GOT3 (cell line): ENCODE measurements at places on chromosomes 4 and X.

DNA sequence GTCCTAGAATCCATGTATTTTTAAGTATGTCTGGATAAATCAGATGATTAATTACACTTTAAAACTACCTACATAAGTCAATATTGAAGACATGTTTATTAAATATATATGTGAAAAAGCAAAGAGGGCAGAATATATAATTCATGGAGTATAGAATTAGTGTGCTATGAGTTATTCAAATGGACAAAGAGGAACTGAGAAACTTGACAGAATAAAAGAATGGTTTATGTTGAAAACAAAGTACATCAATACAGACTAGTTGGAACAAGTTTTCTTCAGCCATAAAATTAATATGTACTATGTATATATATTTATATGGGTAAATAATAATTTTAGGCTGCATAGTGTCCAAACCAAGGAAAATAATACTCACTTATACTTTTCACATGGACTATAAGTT, 173.5 kb downstream of the NPFFR2 start:
- no peak for DNase-seq

GRCh38 chr4:159269116-159269515, 166.2 kb downstream of the RAPGEF2 start:
- no peak for DNase-seq

- no peak for DNase-seq
Observed at GRCh38 chr4:175716961-175717360, 95.1 kb downstream of the GPM6A start.

DNA sequence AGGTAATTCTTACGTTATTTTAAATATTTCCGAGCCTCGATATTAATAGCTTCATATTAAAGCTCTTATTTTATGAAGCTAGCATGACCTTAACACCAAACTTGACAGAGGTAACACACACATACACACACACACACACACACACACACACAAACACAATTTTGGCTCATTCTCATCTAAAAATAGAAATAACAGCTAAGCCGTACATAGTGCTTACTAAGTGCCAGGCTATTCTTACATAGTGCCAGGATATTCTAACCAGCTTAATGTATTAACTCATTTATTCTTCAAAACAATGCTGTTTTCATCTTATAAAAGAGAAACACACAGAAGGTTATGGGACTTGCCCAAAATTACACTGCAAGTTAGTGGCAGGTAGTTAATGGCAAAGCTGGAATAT, 87.0 kb upstream of the BLTP1 start:
- DNase-seq: no peak

- no peak for DNase-seq
Observed at GRCh38 chr4:94221916-94222315, 14.3 kb downstream of the SMARCAD1 start.

DNA sequence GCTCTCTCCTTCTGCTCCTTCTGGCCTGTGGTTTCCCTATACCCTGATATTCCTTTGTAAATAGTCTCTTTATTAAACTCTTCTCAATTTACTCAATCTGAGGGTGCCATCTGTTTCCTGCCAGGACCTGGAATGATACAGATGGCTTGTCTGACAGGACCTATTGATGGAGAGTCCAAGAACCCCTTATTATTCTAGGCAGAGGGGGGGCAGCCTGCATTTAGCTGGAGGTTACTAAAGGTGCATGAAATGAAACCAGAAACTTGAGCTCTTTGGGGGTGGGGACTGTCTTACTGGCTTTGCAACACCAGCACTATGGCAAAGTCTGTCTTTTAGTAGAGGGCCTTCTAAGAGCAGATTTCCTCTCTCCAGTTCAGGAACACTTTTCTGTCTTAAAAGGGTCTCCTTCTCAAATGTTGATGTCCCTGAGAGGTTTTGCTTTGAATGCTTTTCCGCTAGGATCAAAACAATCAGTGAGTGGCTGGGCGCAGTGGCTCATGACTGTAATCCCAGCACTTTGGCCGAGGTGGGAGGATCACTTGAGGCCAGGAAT, 162.5 kb upstream of the MED14 start:
- no peak for DNase-seq

- DNase-seq: no peak
Observed at GRCh38 chr4:180630012-180630665, 1613.1 kb upstream of the TENM3 start.

DNA sequence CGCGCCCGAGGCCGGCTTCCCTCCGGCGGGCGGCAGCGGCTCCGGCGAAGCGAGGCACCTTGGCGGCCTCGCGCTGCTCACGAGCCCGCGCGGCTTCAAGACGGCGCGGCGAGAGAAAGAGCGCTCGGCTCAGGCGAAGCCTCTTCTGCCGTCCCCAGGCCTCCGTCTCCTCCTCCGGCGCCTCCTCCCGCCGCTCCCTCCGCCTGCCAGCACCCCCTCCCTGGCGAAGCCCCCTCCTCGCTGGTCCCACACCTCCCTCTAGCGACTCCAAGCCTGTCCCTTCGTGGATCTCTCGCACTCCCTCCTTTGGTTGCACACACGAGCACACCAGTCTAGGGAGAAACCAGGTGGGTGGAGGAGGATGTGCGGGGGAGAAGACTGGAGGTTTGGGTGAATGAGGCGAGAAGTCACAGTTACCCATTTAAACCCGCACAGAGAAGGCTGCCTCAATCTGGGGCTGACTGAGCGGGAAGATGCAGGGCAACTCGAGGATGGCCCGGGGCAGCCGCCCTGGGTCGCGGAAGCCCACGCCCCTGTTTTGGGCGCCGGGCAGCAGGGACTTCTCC, at the start of gene CAMK2D:
TSS of gene CAMK2D (minus strand) at position 119 of the 566 bp plus-strand sequence. CDS start 670 bp downstream, outside the sequence.
- peak; percentile 21 for DNase-seq

DNA sequence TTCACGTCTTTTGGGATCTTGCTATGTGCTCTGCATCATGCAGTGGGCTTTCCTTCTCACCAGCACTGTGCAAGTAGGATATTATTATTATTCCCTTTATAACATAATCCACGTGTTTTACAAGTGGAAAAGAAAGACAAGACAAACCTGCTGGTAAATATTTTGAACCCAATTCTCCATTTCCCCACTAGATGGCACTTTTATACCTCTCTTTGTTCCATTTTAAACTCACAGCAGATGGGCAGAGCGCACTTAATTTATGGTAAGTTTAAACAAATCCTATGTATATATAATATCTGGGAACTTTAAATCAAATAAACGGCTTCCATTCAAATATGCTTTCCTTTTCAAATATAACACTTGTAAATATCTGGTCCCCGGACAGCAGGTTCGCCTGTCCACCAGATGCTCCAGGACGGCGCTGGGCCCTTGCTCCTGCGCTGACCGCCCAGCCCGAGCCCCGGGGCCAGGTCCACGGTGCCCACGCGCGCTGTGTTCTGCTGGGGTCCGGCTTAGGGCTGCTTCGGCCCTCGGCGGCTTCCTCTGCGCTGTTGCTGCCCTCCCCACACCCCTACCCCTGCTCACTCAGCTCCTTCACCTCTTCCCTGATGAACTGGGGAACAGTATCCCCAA, 31.1 kb downstream of the F11 start:
- DNase-seq: no peak

DNA sequence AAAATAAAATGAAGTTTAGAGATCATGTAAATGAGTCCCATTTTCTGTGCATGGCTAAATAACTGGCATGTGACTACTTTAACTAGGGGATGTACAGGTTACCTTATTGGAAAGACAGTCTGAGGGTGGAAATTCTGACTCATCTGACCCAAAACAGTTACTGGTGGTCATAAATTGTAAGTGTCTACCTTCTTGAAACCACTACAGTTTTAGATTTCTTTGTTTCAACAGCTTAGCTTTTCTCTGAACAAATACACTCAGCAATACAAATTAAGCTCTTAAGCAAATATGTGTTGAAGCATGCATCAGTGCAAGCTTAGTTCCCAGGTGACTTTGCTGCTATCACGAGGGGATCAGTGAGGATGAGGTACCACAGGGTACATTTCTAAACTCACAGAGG, 60.7 kb upstream of the PGM2 start:
- no peak for DNase-seq

DNA sequence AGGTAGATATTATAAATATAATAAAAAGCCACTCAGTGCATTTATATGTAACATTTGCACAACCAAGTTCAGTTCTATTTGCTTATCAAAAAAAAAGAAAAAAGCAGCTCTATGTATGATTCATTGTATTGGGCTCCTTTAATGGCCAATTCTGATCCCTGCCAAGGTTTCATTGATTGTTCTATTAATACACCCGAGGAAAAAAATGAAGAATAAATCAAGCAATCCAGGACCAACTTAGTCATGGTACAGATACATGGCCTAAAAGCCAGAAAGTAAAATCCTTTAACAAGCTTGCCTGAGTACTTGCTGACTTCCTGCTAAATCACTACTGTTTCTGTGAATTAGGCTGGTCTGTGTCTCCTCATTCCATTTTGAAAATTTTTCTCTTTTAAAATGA, 77.6 kb upstream of the PCDH7 start:
- no peak for DNase-seq

- no peak for DNase-seq
Observed at GRCh38 chr4:81152839-81153713, 61.9 kb downstream of the PRKG2 start.

DNA sequence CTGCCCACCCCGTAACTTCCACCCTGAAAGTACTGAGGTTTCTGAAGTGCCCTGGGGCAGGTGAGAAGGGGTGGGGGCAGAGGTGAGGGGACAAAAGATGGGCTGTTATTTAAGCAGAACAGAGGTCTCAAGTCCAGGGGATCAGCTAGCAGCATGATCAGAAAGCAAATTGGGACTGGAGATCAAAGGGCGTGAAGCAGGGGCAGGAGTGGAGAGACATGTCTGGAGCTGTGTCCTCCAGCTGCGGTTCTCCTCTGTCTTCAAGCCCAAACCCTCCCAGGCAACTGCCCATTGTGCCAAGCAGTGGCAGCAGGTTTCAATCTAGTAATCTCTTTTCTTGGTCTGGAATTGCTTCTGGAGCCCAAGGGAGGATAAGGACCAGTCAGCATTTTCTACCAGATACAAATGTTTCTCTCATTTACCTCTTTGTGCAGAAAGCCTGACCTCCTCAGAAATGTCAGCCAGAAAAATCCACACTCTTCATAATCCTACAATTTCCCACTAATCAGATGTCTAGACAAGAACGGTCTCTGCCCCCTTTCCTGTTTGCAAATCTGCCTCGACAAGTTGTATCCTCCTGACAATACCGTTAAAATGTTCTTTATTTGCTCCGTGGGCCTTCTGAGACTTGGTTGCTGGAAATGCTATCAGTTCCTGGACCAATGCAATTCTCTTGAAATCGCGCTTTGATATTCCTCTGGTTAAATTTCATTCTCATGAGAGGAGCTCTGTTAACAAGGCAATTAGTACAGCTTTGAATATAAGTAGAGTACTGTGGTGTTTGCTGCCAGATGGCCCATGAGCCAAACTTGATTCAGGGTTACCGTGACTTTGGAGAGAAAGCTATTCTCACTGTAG, 23.2 kb upstream of the RASL11B start:
- DNase-seq: no peak

DNA sequence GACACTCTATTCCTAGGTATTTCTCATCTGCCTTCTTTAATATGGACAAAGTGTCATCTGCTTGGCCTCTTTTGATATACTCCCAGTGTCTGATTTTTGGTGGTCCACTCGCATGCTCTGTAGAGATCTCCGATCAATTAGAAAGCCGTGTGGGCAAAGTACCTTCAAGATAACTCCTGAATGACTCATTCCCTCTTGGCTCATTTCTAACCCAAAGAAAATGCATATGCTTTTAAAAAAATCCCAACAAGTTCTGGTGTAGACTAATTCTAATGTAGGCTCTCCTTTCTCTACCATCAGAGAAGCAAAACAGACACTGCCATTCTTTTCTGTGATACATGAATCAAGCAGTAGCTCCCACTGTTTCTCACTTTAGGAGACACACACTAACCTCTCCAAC, 714.9 kb upstream of the ADGRL3 start:
- DNase-seq: no peak

GRCh38 chrX:95885074-95885473, 799.6 kb upstream of the DIAPH2 start:
- DNase-seq: no peak

DNA sequence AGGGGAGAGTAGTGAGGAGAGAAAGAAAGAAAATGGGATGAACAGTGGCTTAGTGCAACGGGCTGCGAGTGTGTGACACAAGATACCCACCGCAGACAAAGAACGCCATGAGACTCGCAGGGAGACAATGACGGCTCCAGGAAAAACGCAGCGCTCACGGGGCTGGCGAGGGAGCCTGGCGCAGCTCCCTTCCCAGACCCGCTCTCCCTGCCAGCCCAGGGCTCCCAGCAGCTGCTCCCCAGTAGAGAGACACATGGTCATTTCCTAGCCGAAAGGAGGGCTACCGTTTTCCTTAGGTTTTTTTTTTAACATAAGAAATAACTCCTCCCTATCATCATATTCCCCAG, 149.5 kb downstream of the MAML3 start:
- no peak for DNase-seq

DNA sequence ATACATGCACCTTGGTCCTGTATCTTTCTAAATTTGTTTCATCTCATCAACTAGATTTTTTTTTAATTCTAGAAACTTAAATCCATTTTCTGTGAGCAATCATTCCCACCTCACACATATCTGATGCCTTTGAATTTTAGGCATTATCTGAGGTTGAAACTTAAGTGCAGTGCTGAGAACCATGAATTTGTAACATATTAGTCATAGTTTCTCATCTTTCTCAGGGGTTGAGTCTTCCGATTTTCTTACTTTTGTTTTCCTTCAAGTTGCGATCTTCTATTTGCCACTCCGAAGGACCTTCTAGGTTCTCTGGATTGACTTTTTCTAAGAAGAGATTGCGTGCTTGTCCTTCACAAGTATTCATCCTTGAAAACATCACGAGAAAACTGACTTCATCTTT, 3.7 kb upstream of the NR0B1 start:
- no peak for DNase-seq

- no peak for DNase-seq
Observed at GRCh38 chr4:73718375-73719373, 21.7 kb upstream of the CXCL8 start.

GRCh38 chrX:71164071-71164470, 19.4 kb downstream of the NLGN3 start:
- no peak for DNase-seq

DNA sequence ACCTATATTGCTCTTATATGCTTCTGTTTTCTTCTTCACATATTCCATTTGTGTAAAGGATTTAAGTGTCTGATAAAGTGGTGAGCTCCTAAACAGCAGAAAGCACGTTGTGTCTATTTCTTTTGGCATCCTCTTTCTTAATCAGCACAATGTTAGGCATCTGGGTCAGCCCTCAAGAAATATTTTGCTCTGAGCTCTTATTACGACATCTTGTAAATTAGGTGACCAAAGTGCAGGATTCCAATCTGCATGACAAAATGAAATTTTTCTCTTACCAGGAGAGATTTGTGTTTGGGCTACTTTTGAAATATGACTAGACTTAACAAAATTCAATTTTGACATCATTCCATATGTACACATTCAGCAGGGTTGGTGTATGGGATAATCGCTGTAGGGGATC, 210.0 kb upstream of the IGFBP7 start:
- DNase-seq: no peak

DNA sequence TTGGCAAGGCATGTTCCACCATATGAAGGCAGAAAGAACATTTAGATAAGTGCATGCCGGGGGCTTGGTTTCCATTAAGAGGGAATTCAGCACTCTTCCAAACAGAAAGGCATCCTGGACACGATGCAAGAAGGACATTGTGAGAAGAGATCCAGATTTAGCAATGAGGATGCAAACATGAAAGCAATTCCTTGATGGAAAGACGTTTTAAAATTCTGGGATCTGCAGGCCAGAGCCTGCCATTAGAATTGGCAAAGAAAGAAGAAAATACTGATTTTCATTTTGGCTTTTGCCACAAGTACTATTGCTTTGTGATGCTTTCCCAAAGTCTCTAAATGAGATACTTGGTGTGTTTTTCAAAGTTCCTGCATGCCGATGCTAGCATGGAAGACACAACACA, 367.6 kb downstream of the PPP3CA start:
- DNase-seq: no peak
